ENCODE measurements at places on chromosomes 12 and 14. TPM values are rescaled to one million over a fixed set of nuclear protein-coding genes. Genes with fewer than 3 reads are reported as not detected.

- DNase-seq, result peak; percentile 70
Observed at GRCh38 chr14:33764876-33765650, 185.8 kb downstream of the EGLN3 start.

DNA sequence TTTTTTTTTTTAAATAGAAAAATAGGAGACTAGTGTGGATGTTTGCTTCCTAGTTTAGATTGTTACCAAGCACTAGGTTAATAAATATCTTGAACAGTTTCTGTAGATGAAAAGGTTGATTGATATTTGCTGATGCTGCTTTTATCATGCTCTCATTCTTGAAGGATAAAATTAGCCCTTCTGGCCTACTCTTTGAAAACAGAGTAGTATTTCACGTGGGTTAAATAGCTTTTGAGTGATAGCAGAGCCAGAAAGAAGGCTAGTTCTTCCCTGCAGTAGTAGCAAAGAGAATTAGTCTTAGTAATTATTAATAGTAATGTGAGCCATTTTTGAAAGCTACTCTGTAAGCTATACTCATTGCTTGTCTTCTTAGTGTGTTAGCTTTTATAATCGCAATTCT, 5.2 kb downstream of the NEDD1 start:
- no peak for DNase-seq

KRT73 gene
- total RNA-seq, result not detected

IL26 gene
- not detected for total RNA-seq

WDR89 gene
- total RNA-seq, result 7.0 TPM

DNA sequence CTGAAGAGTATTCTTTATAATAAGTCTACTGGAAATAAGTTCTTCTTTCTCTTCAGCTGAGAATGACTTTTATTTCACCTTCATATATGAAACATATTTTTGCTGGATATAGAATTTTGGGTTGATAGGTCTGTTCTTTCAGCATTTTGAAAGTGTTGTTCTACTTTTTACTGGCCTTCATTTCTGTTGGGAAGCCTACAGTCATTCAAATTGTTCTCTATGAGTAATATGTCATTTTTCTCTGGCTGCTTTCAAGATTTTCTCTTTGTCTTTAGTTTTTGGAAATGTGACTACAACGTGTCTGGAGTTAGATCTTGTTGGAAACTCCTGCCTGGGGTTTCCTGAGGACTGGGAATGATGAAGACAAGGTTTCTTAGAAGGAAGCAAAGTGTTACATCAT, 10.0 kb downstream of the FGFR1OP2 start:
- no peak for DNase-seq

Data from fibroblast of the aortic adventitia (primary cell).